ENCODE measurements at places on chromosomes 11 and 22. TPM values are rescaled to one million over a fixed set of nuclear protein-coding genes. Genes with fewer than 3 reads are reported as not detected.

DNA sequence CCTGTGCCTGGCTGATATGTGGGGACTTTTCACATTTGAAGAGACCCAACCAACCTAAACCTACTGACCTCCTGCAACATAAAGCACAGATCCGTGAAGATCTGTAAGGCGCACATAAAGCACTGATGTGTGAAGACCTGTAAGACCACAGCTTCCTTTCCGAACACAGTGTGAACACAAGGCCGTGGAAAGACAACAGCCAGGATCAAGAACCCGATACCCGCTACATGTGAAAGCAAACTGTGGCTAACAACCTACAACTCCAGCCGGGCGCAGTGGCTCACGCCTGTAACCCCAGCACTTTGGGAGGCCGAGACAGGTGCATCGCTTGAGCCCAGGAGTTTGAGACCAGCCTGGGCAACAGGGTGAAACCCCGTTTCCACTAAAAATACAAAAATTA, 17.6 kb upstream of the PPFIA1 start:
- H3K36me3 ChIP-seq: no peaks in the 10 kb centered on the region
- no peaks in the 10 kb centered on the region for H3K4me1 ChIP-seq
- H3K27me3 ChIP-seq: no peaks in the 10 kb centered on the region
- DNase-seq: no peak

- no peak overlapping the region for H3K27ac ChIP-seq
- DNase-seq: no peak
- H3K27me3 ChIP-seq: no peaks in the 10 kb centered on the region
- no peaks in the 10 kb centered on the region for H3K4me1 ChIP-seq
- H3K36me3 ChIP-seq: no peaks in the 10 kb centered on the region
Measured at GRCh38 chr11:4418403-4418802, 24.9 kb upstream of the TRIM21 start.

- no peak for DNase-seq
- H3K36me3 ChIP-seq: no peaks in the 10 kb centered on the region
- no peaks in the 10 kb centered on the region for H3K4me1 ChIP-seq
- H3K4me3 ChIP-seq: no peak overlapping the region
- H3K27ac ChIP-seq: no peak overlapping the region
Measured at GRCh38 chr11:116688202-116688540, 84.6 kb downstream of the BUD13 start.

- no peaks in the 10 kb centered on the region for H3K27me3 ChIP-seq
- no peaks in the 10 kb centered on the region for H3K4me1 ChIP-seq
- no peaks in the 10 kb centered on the region for H3K36me3 ChIP-seq
- DNase-seq: no peak
Measured at GRCh38 chr22:20600137-20600673, 92.8 kb downstream of the MED15 start.

PKNOX2 gene
- total RNA-seq: 0.11 TPM

DUSP8 gene
- total RNA-seq: 8.7 TPM

PCNX3 gene
- total RNA-seq: 53.9 TPM

CCDC15 gene
- total RNA-seq: 3.8 TPM

HPX gene
- 2.1 TPM for total RNA-seq

Data from endothelial cell of umbilical vein (primary cell).